Left kidney (tissue), 8 donors: ENCODE measurements at places on chromosomes 7 and 10. TPM values are rescaled to one million over a fixed set of nuclear protein-coding genes. Genes with fewer than 3 reads are reported as not detected.

Gene PAPOLB
- polyA plus RNA-seq = 0.18 TPM

GRCh38 chr7:75813084-75813483 is 522 bp downstream of the CCL24 start:
- no peak for DNase-seq

Gene SUGCT
- polyA plus RNA-seq = 14.0 TPM

DNA sequence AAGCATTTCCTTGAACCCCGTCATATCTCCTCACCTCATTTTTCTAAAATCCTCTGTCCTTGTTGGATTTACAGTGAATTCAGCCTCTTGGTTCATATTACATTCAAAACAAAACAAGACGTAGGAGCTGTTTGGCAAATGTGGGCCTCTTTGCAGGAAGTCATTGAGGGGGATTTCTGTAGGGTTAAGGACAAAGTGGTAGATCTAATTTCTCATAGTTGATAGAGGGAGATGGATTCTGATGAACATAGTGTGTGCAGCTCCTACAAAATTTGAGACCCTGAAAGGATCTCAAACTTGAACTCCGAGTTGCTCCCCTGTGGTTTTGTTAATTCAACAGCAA is 682 bp downstream of the TBXAS1 start:
- no peak for DNase-seq

DNA sequence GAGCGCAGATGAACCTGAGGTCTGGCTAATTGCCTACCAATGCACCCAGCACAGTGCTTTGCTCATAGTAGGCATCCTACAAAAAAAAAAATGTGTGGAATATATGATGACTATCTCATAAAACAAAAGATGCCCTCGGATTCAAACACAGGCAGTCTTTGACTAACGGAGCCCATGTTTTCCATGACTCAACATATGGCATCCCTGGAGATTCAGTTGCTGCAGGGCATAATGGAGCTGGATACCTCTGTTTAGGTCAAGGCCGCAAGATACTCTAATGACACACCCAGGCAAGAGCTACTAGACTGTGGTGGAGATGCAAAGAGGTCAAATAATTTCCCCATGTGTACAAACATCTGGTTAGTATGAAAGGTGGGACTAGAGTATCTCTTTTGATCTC is 16.3 kb downstream of the CUBN start:
- no peak for DNase-seq

GRCh38 chr10:99914236-99914635 is 95.5 kb downstream of the DNMBP start:
- DNase-seq = no peak

GRCh38 chr10:96439725-96440124 is 74.0 kb downstream of the TLL2 start:
- DNase-seq = no peak

Gene BCL7B
- polyA plus RNA-seq = 40.5 TPM

DNA sequence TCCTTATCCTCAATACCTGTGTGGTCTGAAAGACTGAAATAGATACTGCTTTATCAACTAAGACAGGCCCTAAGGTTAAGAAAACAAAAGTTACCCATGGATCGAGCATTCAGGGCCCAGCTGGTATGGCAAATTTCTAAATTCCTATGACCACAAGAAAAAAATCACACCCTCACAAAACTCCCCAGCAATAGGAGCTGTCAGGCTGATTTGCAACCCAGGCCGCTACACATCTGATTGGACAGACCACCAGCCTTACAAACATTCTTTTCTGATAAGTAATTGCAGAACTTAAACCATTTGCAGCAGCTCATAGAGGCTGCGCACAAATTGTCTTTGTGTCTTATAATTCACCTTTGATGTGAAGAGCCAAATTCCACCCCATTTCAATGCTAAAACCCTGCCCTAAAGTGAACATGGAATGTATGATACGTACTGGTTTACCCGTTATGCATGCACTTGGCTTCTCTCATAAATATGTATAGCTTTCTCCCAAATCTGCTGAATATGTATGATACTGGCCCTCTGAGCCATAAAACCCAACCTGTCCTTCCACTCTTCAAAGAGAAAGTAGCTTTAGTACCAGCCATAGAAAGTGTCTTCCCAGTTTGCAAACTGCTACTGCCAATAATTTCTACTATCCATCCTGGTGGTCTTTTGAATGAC is 842.5 kb downstream of the GRID1 start:
- DNase-seq = peak; percentile 7

Gene IL6
- not detected for polyA plus RNA-seq

- no peak for DNase-seq
These were observed 21.2 kb downstream of the EMX2 start for GRCh38 chr10:117563780-117564179.

- no peak for DNase-seq
These were observed 76.5 kb downstream of the TEX36 start for GRCh38 chr10:125606414-125607010.

DNA sequence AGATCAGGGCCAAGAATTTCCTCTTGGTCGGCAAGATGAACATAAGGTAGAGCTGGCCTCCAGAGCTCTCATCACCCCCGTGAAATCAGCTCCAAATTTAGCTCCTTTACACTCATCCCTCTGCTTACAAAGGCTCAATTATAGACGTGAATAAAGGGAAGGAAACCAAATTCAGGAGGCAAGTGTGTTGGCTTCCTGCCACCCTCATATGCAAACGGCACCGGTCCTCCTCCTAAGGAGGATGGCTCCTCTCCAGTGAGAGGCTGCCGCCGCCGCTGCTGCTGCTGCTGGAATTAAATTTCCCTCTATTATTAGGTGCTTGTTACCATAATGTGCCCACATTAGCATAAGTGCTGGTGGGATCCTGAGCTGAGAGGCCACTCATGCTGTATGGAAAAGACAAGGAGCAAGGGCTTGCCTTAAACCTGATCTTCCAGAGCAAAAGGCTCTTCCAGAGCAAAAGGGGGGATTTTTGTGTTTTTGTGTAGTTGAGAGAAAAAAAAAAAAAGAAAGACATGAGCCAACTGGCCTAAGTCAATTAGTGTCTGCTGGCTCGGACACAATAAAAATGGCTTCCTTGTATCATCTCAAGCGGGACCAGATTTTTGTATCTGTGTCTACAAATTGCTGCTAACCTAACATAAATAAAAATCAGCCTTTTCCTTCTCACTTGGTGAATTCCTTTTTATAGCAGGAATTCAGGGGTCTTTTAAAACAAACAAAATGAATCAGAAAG is 68.4 kb downstream of the CDHR3 start:
- DNase-seq = peak; percentile 31

Gene GPR15LG
- 0.52 TPM for polyA plus RNA-seq
